ENCODE measurements at places on chromosomes 13 and 19.

GRCh38 chr13:76871432-76871831 lies 14.8 kb downstream of the KCTD12 start:
- no peak for DNase-seq

DNA sequence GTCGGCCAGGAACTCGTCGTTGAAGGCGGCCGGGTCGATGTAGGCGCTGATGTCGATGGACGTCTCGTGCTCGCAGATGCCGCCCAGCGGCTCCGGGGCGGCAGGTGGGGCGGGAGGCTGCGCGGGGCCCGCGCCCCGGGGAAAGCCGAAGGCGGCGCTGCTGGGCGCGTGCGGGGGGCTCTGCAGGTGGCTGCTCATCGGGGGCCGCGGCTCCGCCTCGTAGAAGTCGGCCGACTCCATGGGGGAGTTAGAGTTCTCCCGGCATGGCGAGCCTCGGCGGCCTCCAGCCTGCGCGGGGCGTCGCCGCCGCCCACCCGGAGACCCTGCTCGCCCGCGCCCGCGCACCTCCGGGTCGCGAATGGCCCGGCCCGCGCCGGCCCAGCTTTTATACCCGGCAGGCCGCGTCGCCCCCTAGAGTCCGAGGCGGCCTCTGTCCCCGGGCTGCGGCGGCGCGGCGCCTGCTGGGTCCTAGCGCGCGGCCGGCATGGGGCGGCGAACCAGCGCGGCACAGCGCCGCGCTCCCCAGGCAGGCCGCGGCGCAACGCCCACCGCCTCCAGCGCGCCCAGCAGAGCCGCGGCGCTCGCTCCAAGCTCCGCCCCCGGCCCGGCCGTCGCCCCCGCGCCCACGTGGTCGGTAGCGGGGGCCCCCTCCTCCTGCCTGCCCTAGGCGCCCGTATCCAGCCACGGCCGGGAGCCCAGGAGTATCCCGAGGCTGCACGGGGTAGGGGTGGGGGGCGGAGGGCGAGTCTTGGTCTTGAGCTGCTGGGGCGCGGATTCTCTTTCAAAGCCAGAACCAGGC lies at the start of gene CEBPA:
Gene CEBPA (minus strand): TSS at position 360 of the 799 bp plus-strand sequence. CDS start 120 bp downstream, at position 240.
- no peak for DNase-seq

DNA sequence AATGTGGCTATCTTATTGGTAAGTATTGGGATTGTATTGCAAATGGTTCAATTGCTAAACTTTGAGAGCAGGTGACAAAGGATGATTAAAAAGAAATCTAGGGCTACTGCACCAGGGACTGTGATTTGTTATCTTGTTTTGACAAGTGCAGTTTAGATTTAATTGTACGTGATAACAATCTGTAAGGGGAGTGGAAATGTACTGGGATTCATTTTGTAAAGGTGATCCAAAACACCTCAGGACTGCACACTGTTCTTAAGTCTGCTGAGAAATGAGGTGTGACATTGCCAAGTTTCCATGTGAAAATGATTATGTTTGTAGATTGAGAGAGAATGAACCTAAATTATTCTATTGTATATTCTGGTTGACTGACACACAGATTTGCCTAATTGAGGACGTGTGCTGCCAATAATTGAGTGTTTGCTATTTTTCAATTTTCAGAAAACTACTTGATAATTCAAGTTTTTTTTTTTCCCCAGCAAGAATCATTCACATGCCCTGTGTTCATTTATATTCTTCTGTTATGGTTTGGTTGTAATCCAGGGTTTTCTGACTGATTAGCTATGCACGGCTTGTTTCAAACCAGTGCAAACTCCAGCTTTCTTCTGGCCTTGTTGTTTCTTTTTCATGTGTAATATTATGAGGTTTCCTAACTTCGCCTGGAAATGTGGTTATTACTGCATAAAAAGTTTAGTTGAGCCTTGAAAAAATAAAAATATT lies 308.0 kb downstream of the OLFM4 start:
- no peak for DNase-seq

DNA sequence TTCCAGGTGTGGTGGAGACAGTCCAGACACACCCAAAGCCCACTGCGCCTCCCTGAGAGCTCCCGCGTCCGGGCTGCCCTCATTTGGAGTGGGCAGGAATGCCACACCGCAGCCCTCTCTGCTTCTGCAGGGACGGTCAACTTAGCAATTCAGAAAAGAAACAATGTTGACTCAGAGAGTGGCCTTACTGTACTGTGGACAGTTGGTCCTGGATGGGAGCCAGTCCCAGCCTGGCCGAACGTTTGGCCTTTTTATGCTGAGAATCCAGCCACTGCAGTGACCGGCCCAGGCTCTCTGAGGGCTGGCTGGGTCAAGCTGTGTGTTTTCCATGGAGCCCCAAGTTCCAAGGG lies 7.2 kb downstream of the GAS6 start:
- no peak for DNase-seq

- DNase-seq = no peak
These were observed 6.6 kb upstream of the PRKD2 start for GRCh38 chr19:46723471-46723870.
